Activated CD4-positive, alpha-beta T cell treated with anti-CD3 and anti-CD28 coated beads for 1 hour (primary cell): ENCODE measurements at places on chromosomes 7 and 10.

GRCh38 chr7:65832281-65832680 is 40.6 kb upstream of the VKORC1L1 start:
- DNase-seq: no peak

DNA sequence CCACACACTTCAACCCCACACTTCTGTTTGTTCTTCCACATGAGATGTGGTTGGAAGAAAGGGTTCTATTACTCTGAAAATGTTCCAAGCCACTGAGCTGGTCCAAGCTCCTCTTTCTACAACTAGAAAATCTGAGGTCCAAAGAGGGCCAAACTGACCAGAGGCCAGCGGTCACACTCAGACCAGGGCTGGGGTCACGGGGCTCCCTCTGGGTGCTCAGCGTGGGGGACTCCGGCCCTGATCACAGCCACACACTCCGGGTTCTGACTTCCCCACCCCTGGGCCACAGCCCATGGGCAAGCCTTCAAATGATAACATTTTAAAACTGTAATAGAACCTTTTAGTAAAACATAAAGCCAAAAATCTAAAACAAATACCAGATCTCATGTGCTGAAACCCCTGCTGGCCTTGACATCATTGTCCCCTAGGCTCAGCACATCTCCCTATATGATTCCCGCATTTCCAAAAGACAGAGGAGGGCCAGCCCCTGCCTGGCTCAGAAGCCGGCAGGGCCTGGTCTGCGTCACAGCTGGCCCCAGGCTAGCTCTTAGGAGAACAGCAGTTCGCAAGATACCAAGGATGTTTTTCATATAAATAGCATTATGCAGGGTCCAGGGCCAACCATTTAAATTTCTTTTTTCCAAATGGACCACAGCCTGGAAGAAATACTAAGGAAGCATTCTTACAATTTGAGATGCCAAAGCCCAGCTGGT is 3.3 kb downstream of the CRYGN start:
- DNase-seq: no peak

DNA sequence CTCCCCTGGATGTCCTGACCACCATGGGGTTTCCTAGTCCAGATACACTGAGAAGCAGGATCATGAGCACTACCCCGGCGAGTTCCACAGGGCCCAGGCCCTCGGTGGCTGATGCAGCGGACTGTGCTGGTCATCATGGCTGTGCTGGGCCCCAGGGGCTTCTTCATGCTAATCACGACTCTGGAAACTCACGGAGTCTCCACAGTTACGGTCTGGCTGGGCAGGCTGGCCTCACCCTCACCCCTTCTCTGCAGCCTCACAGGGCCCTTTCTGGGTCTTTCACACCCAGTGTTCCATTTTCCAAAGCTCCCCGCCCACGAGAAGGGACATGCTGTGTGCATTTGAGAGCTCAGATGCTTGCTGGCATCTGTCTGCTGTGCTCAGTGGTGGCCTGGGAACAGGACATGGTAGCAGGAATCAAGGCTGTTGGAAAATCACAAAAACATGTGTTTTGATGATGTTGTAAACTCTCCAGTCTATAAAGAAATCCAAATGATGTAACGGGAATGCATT is 119.0 kb downstream of the PTPN20 start:
- no peak for DNase-seq

- DNase-seq: no peak
These were observed 245.1 kb downstream of the TWIST1 start for GRCh38 chr7:18872344-18872743.

GRCh38 chr7:45506059-45506458 is 68.1 kb upstream of the ADCY1 start:
- no peak for DNase-seq

GRCh38 chr10:61136139-61136538 is 192.2 kb upstream of the RHOBTB1 start:
- no peak for DNase-seq

GRCh38 chr7:82548141-82548688 is 104.6 kb upstream of the CACNA2D1 start:
- no peak for DNase-seq

DNA sequence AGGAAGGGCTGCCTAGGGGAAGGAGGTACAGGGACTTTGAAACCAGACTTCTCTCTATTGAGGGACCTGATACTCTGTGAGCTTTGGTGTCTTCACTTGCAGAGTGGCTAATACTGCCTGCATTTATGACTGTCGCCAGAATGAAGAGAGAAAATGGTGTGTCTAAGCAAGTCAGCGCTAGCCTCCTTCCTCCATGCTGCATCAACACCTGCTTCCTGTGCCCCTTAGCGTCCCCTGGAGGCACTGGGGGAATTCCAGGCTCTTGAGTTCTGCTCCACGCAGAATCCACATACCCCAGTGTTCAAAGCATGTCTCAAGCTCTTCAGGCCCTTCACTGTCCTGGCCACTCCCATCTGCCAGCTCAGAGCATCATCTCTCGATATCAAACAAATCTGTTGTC is 140.5 kb downstream of the PKD1L1 start:
- DNase-seq: no peak

GRCh38 chr10:132575320-132576201 is 38.0 kb downstream of the INPP5A start:
- no peak for DNase-seq

GRCh38 chr7:117780832-117781231 is 92.4 kb downstream of the CTTNBP2 start:
- DNase-seq: no peak

DNA sequence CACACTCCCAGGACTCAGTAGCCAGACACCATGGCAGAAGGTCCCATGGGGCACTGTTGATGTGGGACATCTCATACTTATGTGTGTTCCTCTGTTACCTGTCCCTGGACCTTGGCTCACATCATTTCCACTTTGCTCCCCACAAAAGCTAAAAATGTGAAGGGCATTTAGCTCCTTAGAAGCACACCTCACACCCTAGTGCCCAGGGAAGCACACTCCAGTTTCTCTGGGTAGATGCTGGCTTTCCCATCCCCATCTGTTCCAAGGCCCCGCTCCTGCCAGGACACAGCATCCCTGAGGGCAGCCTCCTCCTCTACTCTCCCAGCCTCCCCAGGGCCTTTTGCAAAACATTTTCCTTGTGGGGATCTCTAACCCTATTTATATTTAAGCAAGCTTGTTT is 572.4 kb upstream of the MGMT start:
- DNase-seq: no peak

DNA sequence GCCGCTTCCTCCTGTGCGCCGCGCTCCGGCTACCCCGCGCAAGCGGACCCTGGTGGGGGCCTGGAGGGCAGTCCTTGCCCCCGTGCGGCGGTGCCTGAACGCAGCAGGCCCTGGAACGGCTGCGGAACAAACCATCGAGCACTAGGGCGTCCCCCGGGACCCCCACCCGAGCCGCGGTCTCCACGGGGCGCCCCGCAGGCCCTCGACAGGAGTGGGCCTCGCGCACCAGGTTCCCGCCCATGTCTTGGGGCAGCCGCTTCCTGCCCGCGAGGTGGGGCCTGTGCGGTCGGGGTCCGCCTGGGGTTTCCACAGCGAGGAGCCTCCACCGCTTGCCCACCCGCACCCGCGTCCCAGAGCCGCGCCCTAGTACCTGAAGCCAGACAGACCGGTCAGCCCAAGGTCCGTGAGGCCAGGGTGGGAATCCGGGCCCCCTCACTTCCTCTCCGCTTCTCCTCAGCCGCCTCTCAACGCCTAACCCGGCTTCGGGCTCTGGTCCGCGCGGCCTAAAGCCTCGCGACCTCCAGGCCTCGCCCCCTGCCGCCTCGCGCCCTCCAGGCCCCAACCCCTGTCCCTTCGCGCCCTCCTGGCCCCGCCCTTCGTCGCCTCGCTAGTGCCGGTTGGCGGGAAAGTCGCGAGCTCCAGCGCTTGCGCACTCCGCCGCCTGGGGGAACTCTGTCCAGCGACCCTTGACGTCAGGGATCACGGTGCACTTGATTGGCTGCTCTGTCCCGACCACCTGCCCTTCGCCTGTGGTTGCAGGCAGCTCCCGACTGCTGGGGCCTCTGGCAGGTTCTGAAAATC is 7.0 kb upstream of the GBX1 start:
- no peak for DNase-seq

DNA sequence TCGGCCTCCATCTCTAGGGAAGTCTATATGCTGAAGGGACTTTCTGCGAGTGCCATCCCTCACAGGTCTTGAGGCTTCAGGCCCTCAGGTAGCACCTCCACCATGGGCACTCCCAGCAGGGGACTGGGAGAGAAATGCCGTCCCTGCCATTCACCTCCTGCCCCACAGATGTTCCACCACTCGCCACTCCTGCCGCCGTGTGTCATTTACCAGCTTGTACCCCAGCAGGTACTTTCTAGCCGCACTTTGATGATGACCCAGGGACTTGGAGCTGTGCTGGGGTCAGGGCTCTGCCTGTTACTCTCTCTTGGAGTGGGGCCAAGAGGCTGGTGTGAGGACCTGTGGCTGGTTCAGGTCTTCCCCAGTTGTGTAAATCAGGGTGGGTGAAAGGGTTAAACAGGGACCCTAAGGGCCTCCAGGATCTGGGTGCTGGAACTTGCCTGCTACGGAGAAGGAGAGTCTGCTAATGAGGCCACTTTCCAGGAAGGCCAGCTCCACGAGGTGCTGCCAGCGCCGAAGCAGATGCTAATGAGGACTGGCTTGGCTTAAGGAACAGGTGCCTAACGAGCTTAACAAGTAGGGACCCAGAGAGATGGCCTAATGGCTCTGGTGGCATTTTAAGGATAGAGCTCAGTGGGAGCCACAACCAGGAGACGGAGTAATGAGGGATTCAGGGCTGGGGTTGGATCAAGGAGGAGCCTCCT is 32.4 kb downstream of the CRHR2 start:
- no peak for DNase-seq

DNA sequence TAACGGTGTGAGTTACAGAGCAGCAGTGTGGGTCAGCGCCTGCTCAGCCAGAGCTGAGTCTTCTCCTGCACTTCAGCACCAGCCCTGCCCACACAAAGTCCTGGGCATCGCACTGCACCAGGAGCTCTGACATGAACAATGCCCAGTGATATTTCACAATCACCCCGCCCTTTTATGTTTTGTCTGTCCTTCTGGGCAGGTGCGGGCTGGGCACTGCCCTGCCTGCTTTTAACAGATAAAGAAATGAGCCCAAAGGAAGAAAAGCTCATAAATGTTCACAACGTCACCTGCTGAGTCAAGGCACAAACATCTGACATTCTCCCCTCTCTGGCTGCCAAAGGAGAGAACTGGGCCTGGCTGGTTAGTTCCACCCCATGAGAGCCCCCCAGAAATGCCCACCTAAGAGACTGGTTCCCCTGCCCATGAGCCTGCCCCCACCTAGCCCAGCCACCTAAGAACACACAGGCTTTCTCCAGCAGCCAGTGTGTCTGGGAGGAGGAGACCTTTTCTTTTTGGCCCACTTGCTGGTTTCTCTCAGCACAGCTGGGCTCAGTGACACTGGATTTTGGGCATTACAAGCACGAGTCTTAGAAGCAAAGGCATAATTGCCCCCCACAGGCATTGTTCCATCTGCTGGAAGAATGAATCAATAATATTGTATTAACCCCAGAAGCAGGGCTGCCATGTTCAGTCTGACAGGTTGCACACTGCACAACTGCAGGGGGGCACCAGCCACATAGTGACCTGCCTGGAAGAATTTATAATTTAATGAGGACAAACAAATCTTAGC is 22.3 kb downstream of the CALML3 start:
- no peak for DNase-seq

GRCh38 chr7:133854739-133855138 is 272.4 kb upstream of the LRGUK start:
- no peak for DNase-seq

GRCh38 chr10:111874576-111874975 is 309.0 kb downstream of the GPAM start:
- DNase-seq: no peak

- DNase-seq: no peak
These were observed 124.2 kb upstream of the PDLIM1 start for GRCh38 chr10:95414844-95415485.

GRCh38 chr7:756928-757560 is 30.0 kb upstream of the PRKAR1B start:
- no peak for DNase-seq

DNA sequence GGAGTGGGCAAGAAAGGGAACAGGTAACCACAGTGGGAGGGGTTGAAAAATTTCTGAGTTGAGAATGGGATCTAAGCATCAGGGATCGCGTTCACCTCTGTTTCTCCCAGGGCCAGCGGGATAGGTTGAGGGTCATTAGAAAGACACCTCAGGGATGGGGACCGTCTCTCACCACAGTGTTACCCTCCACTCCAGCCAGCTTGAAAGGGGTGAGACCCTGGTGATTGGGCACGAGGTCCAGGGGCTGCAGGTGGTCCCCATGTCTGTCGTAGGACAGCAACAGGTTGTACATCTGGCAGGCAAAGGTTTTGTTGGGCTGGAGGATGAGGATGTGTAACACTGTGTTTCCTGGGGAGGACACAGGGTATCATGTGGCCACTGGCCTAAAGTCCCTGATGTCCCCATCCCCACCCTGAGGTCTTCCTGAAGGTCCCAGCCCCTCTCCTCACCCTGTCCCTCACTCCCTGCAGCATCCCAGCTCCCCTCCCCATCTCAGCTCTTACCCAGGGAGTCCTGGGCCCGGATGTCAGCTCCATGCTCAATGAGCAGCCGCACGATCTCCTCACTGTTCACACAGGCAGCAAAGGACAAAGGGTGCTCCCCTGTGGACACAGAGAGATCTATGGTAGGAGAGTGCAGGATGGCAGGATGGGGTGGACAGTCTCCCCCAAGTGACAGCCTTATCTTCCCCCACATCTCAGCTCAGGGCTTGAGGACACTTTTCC is 9.1 kb downstream of the TRPV6 start:
- no peak for DNase-seq

- DNase-seq: no peak
These were observed 93.0 kb upstream of the CYP26C1 start for GRCh38 chr10:92967641-92968040.

DNA sequence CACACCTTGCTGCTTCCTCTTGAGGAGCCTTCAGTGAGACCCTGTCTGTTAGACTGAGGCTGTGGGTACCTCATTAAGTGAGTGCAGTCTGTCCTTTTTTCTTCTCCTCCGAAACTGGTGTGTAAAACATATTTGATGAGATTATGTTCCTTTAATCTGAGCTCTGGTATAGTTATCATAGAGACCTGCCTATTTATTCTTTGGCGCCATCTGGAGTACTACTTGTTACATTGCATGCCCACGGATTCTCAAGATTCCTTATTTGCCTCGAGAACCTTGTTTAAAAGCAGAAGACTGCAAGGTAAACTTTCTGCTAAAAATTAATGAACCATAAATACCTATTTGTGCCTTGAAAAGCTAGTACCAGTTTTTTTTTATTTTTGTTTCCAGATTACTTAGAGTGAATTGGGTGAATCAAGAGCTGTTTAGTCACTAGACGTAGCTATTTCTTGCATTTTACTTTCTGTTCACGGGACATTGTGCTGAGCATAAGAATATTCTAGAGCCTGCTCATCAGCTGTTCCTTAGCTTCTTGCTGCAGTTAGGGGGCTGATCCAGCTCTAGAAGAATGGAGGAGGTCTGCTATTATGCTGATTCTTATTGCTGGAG is 16.9 kb upstream of the STMP1 start:
- no peak for DNase-seq

DNA sequence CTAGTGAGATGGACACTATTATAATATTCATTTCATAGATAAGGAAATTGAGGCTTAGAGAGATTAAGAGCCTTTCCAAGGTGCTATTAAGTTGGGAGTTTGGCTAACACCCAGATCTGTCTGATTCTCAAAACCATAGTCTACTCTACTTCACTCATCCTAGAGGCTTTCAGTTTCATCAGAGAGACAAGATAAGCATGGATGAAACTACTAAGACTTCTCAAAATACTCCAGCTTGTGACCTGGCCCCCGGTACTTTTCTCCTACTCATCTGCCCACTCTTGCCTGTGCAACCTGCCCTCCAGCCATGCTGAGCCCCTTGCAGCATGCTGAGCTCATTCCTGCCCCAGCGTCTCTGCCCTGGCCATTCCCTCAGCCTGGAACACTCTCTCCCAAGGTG is 12.2 kb upstream of the SLC35B4 start:
- DNase-seq: no peak
